Left kidney (tissue), 8 donors: ENCODE measurements at places on chromosomes 7 and 10. TPM values are rescaled to one million over a fixed set of nuclear protein-coding genes. Genes with fewer than 3 reads are reported as not detected.

DNA sequence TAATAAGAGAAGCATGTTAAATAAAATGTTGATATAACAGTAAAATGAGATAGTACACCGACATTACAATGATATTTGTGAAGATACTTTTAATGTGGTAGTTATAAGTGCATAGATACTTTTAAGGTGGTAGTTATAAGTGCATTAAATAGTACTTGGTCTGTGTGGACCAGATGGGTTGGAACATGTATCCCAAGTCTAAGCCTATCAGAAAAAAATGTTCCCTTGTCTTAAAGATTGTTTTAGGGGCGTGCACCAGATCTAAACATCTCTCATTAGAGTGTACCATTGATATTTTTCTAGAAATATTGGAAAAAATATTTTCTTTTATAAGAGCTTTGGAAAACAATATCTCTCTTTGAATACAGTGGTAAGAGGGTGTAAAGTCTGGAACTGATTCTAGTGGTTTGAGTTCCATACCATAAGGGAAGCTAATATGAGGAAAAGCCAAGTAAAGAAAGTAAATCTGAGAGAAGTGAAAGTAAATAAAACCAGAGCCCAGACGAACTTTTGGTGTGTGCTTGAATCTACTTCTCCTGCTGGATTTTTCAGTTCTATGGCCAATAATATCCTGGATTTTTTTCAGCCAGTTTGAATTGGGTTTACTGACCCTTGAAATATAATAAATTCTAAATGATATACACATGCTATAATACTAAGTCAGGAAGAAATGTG is 175.3 kb downstream of the MBL2 start:
- DNase-seq = no peak

- no peak for DNase-seq
Observed at GRCh38 chr7:20404320-20404719, 73.6 kb downstream of the ITGB8 start.

DNA sequence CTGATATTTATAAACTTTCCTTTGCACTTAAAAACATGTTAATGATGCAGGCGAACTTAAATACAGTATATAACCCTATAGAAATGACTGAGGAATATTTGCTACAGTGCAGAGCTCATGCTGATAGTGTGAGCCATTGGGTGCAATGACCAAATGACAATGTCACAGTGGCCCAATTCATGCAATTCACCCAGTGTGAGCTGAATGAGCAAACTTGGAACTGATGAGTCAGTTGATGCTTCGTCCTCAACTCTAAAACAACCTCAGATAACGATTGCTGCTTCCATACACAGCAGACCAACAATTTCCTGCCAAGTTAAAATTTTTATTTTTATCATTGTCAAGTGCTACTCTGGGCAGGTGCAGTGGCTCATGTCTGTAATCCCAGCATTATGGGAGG is 12.1 kb upstream of the ZC3HAV1L start:
- DNase-seq = no peak

- DNase-seq = no peak
Observed at GRCh38 chr7:98892609-98893008, 14.3 kb downstream of the TRRAP start.

Gene TMEM26
- polyA plus RNA-seq = 9.0 TPM

GRCh38 chr7:3065724-3066143 is 22.1 kb upstream of the CARD11 start:
- DNase-seq = no peak

DNA sequence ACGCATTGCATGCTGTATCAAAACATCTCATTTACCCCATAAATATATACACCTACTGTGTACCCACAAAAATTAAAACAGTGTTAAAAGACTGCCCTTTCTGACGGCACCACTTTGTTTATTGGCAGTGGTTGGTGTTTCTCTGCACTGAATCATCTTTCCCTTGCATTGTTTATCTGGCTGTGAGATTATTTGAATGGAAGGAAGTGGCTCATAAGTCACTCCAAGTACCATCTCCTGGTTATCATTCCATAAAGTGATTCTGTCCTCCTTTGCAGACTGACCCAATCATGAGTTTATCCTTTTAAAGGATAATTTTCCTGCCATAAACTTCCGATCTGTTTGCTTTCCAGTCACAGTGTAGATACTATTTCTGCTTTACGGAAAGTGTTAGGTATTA is 183.8 kb downstream of the CAMK1D start:
- DNase-seq = no peak

Gene NUTM2D
- polyA plus RNA-seq = 12.7 TPM

GRCh38 chr10:47372726-47373125 is 11.4 kb downstream of the ZNF488 start:
- DNase-seq = no peak

DNA sequence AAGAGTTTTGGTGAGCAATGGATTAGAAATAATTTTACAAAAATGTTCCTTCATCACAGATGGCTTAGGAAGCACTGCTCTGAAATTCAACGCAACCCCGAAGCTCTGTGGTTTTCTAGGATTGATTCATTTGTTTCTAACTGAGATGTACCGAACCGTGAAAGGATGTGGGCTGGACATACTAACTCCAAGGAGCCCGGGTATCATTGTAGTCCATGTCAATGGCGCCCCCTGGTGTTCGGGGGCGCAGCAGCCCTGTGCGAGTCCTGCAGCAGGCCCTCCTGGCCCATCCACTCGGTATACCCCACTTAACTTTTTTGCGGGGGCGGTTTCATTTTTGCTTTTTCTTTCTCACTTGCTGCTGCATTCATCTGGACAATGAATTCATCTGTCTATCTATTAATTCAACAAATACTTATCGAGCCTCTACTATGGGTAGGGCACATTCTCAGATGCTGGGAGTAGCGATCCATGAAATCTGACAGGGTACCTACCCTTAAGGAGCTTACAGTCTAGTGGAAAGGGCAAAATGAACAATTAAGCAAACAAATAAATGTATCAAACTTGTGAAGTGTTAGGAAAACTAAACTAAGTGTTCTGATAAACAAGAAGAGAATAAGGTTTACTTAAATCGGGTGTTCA is 25.2 kb upstream of the ITPRID1 start:
- DNase-seq = no peak

- DNase-seq = no peak
Observed at GRCh38 chr10:118672766-118673715, 77.6 kb upstream of the PRLHR start.

Gene BAIAP2L1
- polyA plus RNA-seq = 17.8 TPM

DNA sequence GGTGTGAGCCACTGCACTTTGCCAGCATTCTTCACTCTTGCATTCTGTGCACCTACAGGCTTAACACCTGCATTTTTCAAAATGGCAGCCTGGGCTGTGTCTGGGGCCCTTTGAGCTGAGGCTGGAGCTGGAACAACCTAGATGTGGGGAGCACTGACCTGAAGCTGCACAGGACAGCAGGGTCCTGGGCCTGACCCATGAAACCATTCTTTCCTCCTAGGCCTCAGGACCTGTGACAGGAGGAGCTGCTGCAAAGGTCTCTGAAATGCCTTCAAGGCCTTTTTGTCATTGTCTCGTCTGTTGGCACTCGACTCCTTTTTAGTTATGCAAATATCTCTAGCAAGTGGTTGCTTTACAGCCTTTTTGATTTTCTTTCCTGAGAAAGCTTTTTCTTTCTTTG is 82.3 kb downstream of the INPP5A start:
- DNase-seq = no peak

DNA sequence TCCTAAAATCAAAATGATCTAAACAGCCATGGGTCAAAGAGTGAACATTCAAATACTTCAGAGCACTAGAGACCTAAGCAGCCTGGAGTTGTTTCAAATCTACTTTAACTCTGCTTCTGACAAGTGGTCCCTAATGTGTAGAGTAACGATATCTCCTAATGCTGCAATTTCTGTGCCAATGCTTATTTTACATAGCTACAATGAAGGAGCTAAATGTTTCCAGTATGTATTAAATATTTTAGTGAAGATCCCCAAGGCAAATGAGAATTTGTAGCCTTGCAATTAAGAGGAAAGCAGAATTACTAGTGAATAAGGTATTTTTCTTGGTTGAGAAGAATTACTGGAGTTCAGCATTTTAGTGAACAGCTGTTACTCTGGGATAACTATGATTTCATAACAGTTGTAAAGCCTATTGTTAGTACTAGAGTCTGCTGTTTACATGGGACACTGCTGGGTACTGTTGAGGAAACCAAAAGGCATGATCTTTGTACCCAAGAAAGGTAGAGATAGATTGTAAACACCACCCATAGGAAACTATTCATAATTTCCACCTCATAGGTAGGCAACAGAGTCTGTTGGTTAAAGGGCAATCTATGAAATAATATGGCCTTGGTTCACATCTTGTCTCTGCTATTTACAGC is 271.9 kb downstream of the PLXDC2 start:
- DNase-seq = no peak

Gene CAMK1D
- polyA plus RNA-seq = 11.9 TPM

DNA sequence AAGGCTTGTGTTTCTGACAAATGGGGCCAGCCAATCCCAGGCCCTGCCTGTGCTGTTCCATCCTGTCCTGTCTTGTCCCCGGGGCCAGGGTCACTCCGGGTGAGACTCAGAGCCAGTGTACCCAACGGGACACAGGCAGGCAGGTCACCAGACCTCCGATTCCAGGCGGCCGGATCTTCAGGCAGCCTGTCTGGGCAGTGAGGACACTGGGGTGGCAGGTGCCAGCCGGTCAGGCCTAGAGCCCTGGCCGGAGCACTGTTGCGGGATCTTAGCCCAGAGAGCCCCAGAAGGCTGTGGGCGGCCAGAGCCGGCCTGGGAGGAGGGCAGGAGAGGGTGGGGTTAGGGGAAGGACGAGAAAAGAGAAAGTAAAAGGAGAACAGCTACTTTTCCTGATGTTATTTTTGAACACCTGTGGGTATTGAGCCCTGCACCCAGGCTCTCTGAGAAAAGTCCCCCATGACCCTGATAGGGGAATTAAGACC is 134.3 kb upstream of the TNRC18 start:
- DNase-seq = no peak

GRCh38 chr7:84674236-84674913 is 479.8 kb upstream of the SEMA3A start:
- no peak for DNase-seq

GRCh38 chr7:70670288-70670687 is 461.7 kb upstream of the GALNT17 start:
- no peak for DNase-seq

Gene NPC1L1
- 2.3 TPM for polyA plus RNA-seq

- DNase-seq = no peak
Observed at GRCh38 chr10:51672039-51672535, 27.3 kb downstream of the CSTF2T start.

Gene BRI3
- 86.1 TPM for polyA plus RNA-seq

Gene FMC1
- 22.8 TPM for polyA plus RNA-seq

DNA sequence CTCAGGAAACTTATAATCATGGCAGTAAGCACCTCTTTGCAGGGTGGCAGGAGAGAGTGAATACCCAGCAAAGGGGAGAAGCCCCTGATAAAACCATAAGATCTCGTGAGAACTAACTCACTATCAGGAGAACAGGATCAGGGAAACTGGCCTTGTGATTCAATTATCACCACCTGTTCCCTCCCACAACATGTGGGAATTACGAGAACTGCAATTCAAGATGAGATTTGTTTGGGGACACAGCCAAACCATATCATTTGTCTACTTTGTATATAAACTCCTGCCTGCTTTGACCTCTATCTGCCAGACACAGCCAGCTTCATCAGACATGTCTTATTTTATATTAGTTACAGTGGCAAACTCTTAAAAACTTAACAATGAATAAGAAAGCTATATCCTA is 50.4 kb downstream of the ARMC3 start:
- no peak for DNase-seq

GRCh38 chr7:137953665-137954470 is 48.0 kb downstream of the CREB3L2 start:
- DNase-seq = no peak

DNA sequence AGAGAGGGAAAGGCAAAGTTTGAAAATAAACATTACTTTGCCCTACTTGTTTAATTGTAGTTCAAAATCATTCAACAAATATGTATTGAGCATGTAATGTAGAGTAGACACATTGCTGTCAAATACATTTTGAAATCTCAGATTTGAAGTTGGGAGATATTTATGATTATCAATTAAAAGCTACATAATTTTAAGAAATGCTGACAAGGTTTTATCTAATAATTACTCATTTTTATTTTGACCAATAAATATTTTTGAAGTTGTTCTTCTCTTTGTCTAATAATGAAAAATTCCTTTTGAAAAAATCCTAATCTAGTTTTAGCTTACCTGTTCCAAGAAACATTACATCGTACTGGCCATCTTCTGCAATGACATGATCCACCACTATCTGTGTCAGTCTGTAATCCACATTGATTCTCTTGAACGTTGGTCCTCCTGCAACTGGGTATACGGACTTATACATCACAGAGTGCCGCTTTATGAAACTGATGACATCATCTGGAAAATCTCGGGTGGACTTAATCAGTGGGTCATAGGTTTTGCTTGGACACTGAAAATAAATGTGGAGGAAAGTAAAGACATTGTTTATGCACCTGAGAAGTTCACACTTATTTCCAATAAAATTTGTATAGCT is 164.7 kb downstream of the SEMA3D start:
- DNase-seq = no peak

GRCh38 chr10:36577126-36577525 is 548.3 kb upstream of the ANKRD30A start:
- no peak for DNase-seq

- no peak for DNase-seq
Observed at GRCh38 chr7:90946730-90947501, 317.3 kb upstream of the FZD1 start.

Gene ZNF467
- polyA plus RNA-seq = 27.8 TPM

DNA sequence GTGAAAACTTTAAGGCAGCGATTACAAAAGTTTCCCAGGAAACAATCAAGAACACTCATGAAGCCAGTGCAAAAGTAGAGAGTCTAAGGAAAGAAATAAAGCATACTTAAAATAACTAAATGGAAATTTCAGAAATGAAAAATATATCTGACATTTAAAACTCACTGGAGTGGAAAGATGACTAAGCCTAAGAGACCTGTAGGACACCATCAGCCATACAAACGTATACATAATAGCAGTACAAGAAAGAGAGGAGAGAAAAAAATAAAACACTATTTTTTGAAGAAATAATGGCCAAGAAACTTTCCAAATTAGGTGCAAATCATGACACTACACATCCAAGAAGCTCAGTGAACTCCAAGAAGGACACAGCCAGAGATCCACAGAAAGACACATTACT is 5.4 kb upstream of the AKR1D1 start:
- no peak for DNase-seq
